ENCODE measurements at places on chromosomes 2 and 18.
A peak's percentile ranks its signal among the peaks of the same experiment; 100 is the strongest.

DNA sequence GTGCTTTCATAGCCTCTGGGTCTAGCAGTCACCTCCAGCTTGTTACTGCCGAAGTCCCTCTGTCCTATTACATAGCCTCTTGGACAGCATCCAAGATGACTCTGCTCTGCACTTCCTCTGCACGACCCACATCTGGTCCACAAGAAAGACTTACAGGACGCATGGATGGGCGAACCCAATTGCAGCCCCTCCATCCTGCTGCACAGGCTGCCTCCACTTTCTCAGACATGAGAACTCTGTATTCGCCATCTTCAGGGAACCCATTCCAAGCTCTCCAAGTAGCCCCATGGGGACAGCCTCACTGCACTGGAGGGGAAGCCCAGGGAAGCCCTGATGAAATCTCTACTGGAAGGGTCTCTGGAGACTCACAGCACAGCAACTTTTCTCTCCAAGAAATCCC lies 172.1 kb downstream of the GFPT1 start:
- peak; percentile 35 for DNase-seq

DNA sequence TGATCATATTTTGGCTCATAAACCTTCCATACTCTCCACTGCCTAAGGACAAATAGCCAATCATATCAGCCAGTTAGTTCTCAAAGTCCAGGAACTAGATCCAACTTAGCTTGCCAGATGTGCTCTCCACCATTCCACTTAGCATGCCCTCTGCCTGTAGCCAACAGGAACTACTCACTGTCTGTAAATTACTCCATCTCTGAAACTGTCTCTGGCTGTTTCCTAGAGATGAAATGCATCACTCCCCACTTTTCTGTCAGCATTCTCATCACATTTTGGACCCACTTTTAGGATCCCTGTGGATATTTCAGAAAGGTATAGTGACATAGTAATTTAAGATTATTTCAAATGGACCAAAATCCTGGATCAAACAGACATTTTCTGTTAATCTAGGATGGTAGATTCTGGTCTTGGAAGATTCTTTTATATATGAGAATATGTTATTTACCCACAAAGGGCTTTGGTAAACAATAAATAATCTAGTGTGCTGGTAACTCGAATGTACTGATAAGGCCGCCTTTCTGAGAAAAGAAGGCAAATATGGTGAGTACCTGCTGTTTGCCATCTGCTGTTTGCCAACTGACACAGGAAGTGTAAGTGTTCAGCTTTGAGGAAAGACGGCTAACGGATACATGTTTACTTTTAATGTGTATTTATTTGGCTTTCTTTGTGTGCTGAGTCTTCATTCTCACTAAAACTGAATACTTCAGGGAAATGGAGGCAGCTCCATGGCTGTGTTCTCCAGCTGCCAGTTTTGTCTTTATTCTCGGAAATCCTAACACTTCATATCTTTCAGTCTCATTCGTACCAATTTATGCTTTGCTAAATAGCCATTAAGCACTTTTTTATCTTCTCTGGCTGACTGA lies 79.5 kb downstream of the EVA1A start:
- peak; percentile 54 for DNase-seq

GRCh38 chr2:119233326-119234020 lies 9.8 kb downstream of the STEAP3 start:
- DNase-seq = peak; percentile 56

DNA sequence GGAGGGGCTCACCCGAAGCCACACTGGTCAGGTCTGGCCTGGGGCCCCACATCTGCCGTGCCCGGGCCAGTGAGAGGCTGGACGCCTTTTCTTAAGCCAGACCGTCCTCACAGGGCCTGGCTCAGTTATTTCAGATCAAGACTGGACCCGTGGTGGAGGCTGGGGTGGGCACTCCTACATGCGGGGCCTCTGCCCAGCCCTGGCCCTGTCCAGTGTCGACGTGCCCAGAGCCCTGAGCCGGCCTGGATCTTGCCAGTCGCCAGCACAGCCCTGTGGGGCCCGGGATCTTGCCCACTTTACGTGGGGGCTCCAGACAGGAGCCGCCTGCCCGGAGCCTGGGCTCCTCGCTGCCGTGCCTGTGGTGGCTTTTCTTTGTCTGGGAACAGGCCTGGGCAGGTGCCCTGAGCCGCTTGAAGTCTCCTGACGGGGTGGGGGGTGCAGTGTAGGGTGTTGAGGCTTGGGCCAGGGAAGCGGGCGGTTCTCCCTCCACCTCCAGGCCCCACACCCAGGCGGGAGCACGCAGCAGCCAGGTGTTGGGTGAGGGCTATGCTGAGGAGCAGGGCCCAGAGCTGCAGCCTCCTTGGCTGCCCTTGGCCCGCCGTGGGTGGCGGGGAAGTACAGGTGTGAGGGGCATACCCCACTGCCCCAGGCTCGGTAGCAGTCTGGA lies 6.0 kb downstream of the GPC1 start:
- no peak for DNase-seq

- DNase-seq = no peak
Measured at GRCh38 chr2:127277028-127277427, 16.9 kb downstream of the ERCC3 start.

- no peak for DNase-seq
Measured at GRCh38 chr2:29532436-29532835, 388.9 kb downstream of the ALK start.

DNA sequence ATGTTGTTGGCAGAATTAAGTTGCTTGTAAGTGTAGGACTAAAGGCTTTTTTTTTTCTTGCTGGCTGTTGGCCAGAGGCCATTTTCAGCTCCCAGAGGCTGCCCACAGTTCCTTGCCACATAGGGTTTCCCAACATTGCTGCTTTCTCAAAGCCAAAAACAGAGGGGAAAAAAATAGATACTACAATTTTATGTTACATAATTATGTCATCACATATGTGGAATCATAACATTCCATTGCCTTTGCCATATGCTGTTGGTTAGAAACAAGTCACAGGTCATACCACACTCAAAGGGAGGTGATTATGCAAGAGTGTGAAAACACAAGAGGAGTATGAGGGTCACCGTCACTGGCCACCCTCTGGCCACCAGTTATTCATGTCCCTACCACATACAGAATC lies 154.5 kb downstream of the RTN4 start:
- DNase-seq = no peak

- DNase-seq = no peak
Measured at GRCh38 chr2:84939426-84940087, 31.4 kb upstream of the KCMF1 start.

DNA sequence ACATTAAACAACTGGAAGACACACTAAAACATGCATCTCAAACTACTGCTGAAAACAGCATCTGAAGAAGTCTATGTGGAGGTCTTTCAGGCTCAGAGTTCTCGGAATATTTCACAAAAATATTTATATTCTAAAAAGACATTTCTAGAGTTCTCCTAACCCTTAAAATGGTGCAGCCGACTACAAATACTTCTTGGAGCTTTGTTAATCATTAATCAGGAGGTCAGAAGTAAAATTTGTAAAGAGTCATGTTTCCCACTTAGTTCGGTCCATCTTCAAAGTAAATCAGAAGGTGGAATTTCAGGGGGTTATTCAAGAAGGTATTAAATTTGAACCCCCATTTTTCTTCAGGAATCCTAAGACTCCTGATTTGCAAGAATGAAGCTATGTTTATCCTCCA lies 72.7 kb downstream of the FAM228A start:
- no peak for DNase-seq

- DNase-seq = peak; percentile 61
Measured at GRCh38 chr2:172623249-172623965, 67.5 kb downstream of the PDK1 start.

- no peak for DNase-seq
Measured at GRCh38 chr2:107475859-107476258, 350.8 kb upstream of the RGPD4 start.

DNA sequence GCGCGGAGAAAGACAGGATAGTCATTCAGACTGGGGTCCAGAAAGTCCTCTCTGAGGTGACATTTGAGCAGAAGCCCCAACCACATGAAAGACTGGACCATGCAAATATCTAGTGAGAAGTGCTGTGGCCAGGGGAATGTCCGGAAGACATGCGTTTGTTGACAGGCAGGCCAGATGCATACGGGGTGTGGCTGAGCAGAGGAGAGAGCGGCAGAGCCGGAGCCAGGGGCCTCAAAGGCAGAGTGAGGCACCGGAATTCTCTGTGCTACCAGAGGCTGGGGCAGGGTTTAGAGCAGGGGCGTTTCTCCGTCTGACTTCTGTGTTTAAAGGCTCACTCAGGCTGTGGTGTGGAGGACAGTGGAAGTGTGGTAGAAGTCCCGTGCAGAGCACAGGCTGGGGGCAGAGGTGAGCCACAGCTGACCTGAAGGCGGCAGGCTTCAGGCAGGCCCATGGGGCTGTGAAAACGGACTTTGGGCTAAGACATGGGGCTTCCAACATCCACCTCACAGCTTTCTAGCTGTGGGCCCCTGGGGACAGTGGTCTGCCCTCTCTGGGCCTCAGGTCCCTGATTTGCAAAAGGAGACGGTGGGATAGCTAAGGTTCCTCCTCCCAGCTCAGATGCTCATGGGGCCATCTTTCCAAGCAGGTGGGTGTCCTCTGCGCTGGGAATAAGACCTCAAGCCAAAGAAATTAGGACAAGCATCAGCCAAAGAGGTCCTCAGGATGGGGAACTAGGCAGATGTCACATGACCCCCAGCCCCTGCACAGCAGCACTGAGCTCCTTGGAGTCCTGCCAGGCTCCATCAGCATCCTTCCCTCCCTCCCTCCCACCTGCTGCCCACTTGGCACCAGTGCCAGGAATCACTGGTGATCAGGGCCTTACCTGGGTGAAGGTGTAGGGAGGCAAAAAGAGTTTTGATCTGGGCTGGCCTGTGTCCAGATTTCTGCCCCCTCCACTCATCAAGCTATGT lies 11.2 kb downstream of the RUFY4 start:
- no peak for DNase-seq

DNA sequence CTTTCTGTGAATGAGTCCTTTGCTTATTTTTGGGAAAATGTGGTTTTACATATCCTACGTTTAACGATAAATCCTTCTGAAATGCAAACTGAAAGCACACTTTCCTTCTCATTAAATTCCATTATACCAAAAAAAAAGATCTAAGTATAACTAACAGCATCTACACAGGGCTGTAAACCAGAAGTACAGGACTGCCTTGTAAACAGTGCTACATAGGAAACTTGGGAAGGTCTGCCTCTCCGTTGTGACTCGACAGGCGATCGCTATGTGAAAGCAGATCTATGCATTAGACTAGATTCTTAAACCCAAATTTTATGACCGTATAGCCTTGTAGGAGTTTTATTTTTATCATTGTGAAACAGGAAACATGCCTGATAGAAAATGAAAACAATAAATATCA lies 690.5 kb downstream of the ARHGAP15 start:
- DNase-seq = no peak

DNA sequence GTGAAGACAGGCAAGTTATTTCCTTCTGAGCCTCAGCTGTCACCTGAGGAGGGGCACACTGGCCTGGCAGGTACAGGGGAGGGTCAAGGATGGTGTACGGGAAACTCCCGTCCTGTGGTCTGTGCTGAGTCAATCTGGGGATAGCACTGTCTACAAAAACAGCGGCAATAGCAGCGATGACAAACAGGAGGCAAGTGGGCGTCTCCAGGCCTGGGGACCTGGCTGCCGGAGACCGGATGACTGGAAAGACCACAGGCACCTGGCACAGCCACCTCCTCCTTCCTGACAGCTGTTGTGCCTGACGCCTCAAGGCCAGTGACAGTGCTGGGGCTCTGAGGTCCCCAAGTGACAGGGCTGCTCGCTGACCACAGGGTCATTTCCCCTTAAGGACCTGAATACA lies 202.1 kb upstream of the HS6ST1 start:
- DNase-seq = no peak

GRCh38 chr2:157290525-157290924 lies 33.0 kb downstream of the GALNT5 start:
- DNase-seq = no peak

- DNase-seq = no peak
Measured at GRCh38 chr2:169221745-169222369, 140.5 kb downstream of the LRP2 start.

- DNase-seq = no peak
Measured at GRCh38 chr2:50575232-50575631, 456.7 kb downstream of the NRXN1 start.

DNA sequence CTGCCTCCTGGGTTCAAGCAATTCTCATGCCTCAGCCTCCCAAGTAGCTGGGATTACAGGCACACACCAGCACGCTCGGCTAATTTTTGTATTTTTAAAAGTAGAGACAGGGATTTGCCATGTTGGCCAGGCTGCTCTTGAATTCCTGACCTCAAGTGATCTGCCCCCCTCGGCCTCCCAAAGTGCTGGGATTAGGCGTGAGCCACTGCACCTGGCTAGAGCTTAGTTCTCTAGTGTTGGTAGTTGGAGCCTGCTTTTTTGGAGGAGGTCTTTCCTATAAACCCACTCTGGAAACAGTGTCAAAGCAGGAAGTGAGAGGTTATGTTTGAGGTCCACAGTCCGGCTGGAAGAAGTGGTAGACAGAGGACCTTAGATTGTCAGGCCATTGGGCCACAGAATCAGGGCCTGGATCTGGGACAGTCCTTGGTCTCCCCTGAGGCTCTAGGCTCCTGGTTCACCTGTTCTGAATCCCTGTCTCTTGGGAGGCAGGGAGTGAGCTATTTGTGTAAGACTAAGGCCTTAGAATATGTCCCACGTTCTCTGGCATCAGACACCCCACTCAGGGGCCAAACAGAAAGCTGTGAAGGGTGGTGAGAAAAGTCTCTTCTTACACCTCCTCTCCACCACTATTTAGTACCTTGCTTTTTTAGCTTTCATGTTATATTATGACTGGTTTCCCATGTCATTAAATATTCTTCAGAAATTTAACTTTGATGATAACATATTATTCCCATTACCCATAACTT lies 34.5 kb downstream of the PCBP1 start:
- DNase-seq = no peak

DNA sequence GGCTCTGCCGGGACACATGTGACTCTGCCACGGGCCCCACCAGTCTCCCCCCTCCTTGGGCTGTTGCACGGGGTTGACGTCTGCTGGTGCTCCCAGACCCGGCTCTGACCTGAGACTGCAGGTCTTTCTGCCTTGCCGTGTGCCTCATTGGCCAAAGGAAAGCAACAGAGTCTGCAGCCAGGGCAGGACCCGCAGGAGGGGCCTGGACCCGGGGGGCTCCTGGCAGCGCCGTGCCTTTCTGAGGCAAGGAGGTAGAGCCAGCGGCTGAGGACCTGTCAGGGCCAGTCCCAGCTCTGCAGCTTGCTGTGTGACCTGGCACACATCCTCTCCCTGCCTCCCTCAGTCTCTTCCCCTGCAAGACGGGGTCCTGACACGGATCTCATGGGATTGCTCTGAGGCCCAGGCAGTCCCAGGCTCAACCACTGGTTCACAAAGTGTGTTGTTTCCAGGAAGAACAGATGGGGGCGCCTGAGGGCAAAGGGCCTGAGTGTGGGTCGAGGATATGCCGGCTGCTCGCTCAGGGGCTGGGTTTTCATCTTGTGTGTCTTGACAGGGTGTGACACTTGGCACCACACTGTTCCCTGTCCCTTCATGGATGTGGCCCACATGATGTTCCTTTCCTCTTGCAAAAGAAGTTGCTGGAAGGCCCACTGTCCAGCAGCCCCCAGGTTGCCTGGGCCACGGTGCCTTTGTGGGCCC lies 9.0 kb downstream of the CAPN10 start:
- DNase-seq = peak; percentile 37

GRCh38 chr2:26469092-26469710 lies 8.7 kb downstream of the OTOF start:
- peak; percentile 62 for DNase-seq

GRCh38 chr2:82752396-82752795 lies 1706.7 kb downstream of the SUCLG1 start:
- DNase-seq = no peak

Measured in AG20443 (cell line).